ENCODE measurements at places on chromosomes 2 and 18. TPM values are rescaled to one million over a fixed set of nuclear protein-coding genes. Genes with fewer than 3 reads are reported as not detected.

DNA sequence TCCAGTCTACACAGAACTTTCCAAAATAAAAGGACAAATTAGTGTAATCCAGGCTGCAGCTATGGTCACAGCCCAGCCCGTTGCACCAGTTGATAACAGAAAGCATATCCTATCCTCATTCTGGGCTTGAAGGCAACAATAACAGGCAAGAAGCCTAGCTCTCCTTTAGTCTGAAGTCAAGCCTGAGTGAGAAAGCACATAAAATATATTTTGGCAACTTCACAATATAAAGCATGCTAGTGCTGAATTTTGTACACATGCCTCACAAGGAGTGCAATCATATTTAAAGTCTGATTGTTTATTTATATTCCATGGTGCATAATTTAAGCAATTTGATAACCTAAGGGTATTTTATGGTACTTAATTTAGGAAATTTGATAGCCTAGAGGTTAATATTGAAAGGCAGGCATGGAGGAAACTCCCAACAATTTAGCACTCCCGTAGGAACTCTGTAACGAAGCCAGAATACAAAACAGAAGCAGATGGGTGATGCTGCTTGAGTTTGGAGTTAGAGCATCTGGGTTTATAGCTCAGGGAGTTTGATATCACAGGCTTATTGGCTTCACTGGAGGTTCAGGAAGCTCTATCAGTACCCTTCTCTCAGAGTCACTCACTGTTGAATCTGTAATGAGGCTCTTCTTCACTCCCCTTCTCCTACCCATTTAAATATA is 1199.1 kb upstream of the GYPC start:
- DNase-seq = no peak
- H3K4me3 ChIP-seq = no peak overlapping the region
- H3K4me1 ChIP-seq = no peaks in the 10 kb centered on the region
- H3K27ac ChIP-seq = no peak overlapping the region
- no peaks in the 10 kb centered on the region for H3K27me3 ChIP-seq

PLEKHH2 gene
- 0.81 TPM for total RNA-seq

CNGA3 gene
- total RNA-seq = not detected

SPOPL gene
- total RNA-seq = 10.6 TPM

DNA sequence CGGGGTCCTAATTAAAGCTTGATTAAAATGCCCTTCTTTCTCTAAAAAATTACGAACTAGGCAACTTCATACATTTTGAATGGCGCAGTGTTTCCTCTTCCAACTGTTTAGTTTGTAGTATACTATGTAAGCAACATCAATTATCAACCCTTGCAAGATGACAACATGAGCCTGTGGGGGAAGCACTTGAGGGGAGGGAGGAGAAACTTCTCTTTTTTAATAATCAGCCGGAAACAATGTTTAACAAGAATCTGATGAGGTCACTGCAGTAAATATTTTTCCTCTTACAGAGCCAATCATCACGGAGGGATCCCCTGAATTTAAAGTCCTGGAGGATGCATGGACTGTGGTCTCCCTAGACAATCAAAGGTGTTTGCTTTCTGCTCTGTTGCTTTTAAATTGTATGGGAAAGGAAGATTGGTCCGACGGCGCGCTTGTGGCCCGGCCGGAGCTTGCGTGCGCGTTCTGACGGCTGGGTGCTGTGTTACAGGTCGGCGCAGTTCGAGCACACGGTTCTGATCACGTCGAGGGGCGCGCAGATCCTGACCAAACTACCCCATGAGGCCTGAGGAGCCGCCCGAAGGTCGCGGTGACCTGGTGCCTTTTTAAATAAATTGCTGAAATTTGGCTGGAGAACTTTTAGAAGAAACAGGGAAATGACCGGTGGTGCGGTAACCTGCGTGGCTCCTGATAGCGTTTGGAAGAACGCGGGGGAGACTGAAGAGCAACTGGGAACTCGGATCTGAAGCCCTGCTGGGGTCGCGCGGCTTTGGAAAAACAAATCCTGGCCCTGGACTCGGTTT is 5.3 kb upstream of the DLX1 start:
- no peak for DNase-seq
- no peak overlapping the region for H3K4me3 ChIP-seq
- peaks cover 5% of the 10 kb centered on the region for H3K36me3 ChIP-seq
- H3K27ac ChIP-seq = no peak overlapping the region

DNA sequence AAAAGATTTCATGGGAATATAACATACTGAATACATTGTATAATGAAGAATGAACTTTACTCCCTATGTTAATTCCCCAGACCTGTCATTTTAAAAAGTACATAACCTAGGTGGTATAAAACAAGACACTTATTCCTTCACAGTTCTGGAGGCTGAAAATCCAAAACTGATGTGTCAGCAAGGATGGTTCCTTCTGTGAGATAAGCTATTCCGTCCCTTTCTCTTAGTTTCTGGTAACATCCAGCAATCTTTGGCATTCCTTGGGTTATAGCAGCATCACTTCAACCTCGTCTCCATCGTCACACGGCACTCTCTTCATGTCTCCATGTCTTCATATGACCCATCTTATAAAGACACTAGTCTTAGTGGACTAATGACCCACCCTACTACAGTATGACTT is 93.9 kb downstream of the ASXL2 start:
- H3K36me3 ChIP-seq = peaks cover 9% of the 10 kb centered on the region
- peaks cover 19% of the 10 kb centered on the region for H3K4me1 ChIP-seq
- H3K27ac ChIP-seq = no peak overlapping the region
- DNase-seq = no peak
- no peaks in the 10 kb centered on the region for H3K27me3 ChIP-seq

DNA sequence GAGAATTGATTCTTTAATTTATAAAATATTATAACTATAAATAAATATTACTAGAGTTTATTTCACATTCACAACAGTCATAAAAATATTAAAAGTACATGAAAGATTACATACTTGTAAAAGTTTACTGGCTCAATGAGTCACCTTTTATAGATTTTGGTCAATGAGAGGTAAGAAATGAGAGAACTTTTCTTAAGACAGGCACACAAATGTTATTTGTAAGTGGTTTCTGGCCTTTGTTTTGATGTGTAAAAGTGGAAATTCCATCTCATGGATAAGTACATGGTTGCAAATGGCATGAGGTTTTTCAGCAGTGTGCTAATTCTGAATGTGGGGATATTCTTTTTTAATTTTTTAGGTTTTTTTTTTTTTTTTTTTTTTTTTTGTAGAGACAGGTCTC is 63.8 kb downstream of the TTC27 start:
- no peak for DNase-seq
- H3K27me3 ChIP-seq = no peaks in the 10 kb centered on the region
- peaks cover 8% of the 10 kb centered on the region for H3K4me1 ChIP-seq
- H3K27ac ChIP-seq = no peak overlapping the region
- no peak overlapping the region for H3K4me3 ChIP-seq

DNA sequence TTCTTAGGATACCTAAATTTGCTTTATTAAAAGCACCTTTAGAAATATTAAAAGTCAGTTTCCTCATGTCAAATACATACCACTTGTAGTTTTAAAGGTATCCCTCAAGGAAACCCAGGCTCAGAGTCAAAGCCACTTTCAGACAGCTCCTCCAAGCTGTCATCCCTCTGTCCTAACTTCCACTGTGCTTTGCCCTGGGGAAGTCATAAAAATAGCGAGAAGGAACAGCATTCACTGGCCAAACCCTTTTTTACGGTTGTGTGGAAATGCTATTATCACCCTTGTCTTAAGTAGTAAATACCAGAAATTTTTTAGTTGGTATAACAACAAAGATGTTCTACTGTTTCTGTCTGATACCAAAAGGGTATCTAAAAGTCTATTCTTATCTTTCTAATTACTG is 680.5 kb downstream of the ZEB2 start:
- H3K4me1 ChIP-seq = no peaks in the 10 kb centered on the region
- no peaks in the 10 kb centered on the region for H3K36me3 ChIP-seq
- H3K4me3 ChIP-seq = no peak overlapping the region
- H3K27me3 ChIP-seq = peaks cover 7% of the 10 kb centered on the region
- DNase-seq = no peak

TXNL4A gene
- total RNA-seq = 175 TPM

DNA sequence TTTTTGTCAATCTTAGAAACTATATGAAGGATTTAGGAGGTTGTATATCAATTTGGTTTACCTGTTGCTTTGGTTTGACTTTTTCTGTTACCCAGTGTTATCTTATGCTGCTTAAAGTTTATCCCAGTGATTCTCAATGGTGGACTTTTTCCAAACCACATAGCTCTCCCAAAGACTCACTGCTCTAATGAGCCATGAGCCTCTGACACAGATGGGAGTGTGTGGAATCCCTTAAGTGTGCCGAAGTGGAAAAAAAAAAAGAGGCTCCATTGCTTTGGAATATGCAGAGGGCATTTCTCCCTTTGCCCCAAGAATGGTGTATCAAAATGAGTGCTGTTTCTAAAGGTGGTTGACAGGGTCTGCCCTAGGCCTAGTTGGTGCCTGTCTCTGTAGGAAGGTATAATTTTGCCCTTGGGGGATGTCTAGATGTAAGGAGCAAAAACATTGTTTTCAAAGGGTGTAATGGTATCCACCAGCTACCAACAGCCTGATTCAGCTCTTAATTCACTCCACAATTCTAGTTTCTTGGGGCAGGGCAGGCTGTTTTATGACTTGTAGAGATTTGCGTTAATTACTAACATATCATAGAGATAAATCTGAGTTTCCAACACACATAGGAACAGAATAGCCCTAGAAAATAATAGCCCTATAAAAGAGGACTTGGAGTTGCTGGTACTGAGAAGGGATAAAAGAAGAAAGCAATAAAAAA is 64.3 kb upstream of the CYP26B1 start:
- H3K27ac ChIP-seq = no peak overlapping the region
- no peaks in the 10 kb centered on the region for H3K27me3 ChIP-seq
- no peak for DNase-seq
- H3K4me3 ChIP-seq = no peak overlapping the region
- peaks cover 4% of the 10 kb centered on the region for H3K36me3 ChIP-seq

DNA sequence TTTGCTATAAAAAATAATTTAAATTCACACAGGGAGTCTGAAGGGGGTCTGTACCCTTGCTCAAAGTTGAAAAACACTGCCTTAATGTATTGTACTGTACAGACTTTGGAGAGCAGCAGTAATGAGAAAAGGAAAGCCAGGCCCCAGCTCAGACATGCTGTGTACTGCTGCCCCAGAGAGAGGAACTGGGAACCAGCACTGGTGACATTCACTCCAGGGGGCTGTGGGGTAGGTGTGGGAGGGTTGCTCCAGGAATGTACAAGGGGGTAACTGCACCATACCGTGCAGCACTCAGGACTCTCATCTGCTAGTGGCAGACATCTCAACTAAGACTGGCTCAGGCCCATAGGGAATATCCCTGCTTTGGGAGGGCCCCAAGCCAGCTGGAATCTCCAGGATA is 146.0 kb upstream of the RMP24 start:
- peaks cover 2% of the 10 kb centered on the region for H3K4me1 ChIP-seq
- H3K27ac ChIP-seq = no peak overlapping the region
- H3K36me3 ChIP-seq = no peaks in the 10 kb centered on the region

SLC8A1 gene
- total RNA-seq = 0.19 TPM

DNA sequence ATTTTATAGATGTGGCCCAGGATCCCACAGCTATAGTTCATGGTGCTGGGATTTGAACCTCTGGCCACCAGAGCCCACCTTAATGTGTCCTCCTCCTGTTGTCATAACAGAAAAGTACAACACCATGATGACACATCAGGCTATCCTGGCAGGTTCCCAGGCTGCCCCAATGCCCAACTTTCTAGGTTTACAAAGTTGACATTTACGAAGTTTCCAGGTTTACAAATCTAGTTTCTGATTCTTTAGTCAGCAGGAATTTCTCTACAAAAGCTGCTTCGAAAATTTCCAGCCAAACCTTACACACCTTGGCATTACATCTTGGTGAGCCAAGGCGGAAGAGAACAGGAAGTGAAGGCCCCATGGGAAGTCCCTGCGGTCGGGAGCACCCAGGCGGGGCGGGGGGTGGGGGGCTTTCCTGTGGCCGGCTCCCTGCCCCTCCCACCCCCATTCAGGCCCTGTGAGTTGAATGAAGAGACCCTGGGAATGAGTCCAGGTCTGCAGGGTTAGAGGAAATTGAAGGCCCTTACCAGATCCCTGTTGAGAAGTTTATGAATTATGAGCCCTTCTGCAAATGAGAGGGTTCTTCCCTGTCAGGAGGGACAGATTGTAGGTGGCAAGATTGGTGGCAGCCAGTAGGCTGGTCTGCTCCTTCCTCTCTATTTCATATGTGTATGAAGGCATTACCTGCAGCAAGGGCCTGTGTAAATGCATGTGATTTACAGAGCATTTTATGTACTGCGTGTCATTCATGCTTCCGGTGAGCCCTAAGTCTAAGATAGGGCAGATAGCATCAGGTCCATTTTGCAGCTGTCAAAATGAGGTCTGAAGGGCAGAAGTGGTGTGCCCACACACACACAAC is 11.1 kb upstream of the IL1RN start:
- no peaks in the 10 kb centered on the region for H3K36me3 ChIP-seq
- DNase-seq = peak; percentile 41
- peaks cover 3% of the 10 kb centered on the region for H3K27me3 ChIP-seq

DNA sequence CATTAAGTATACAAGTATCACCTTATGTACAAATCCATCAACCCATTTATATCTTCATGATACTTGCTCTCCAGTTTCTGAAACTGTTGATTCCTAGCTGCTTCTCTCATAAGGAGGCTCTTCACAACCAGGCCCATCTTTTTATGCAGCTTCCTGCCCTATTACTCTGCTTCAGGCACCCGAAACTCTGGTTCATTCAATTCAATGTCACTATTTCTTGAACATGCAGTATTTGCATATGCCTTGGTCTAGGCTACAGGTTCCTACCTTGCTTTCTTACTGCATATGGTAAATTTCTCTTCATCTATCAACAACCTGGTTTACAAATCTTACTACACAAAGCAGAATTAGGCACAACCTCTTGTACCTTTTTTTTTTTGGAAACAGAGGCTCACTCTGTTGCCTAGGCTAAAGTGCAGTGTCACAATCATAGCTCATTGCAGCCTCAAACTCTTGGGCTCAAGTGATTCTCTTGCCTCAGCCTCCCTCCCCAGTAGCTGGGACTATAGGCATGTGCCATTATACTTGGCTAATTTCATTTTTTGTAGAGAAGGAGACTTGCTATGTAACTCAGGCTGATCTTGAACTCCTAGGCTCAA is 2.7 kb upstream of the CDKL4 start:
- H3K36me3 ChIP-seq = peaks cover 11% of the 10 kb centered on the region
- H3K4me1 ChIP-seq = peaks cover 12% of the 10 kb centered on the region
- H3K4me3 ChIP-seq = no peak overlapping the region
- H3K27me3 ChIP-seq = no peaks in the 10 kb centered on the region
- H3K27ac ChIP-seq = peak overlapping the region; percentile 6
- DNase-seq = no peak

DNA sequence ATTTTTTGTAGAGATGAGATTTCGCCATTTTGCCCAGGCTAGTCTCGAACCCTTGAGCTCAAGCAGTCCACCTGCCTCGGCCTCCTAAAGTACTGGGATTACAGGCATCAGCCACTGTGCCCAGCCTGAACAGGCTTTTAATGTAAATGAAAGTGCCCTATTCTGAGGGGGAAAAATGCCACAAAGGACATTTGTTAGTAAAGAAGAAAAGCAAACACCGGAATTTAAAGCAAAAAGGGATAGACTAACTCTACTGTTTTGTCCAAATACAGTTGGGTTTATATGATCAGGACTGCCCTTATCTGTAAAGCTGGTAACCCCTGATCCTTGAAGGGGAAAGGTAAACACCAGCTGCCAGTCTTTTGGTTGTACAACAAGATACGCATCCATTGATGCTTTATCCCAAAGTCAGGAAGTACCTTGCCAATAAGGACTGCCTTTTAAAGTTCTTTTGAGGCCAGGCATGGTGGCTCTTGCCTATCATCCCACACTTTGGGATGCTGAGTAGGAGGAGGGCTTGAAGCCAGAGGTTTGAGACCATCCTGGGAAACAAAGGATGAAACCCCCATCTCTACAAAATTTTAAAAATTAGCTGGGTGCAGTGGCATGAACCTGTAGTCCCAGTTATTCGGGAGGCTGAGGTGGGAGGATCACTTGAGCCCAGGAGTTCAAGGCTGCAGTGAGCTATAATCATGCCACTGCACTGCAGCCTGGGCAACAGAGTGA is 13.1 kb downstream of the CLEC4F start:
- no peaks in the 10 kb centered on the region for H3K27me3 ChIP-seq
- DNase-seq = no peak
- no peaks in the 10 kb centered on the region for H3K36me3 ChIP-seq
- H3K4me3 ChIP-seq = no peak overlapping the region

Measured in activated CD4-positive, alpha-beta memory T cell treated with anti-CD3 and anti-CD28 coated beads for 36 hours (primary cell).